Activated T-helper 9 cell treated with anti-CD3 and anti-CD28 coated beads, Interleukin-2, amount 50 U/mL, for 16 hours (primary cell): ENCODE measurements at places on chromosomes 13 and 19.

- no peak for DNase-seq
Measured at GRCh38 chr19:21655540-21656126, 111.7 kb downstream of the ZNF100 start.

DNA sequence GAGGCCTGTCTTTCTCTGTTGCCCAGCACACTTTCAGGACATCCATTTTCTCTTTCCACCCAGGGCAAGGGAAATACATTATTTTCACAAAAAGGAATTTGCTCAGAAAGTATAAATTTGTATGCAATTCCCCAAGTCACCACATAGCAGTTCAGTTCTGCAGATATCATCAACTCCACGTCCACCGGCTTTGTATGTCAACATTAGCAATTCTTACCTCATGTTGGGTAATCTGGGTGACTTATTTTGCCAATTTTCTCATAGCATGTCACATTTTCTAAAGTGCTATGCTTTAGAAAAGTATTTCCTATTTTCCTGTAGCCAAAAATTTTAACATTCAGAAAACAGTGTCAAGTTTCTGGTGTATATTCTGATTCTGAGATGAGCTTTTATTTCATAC, 501.8 kb downstream of the EFNB2 start:
- DNase-seq: no peak

GRCh38 chr19:18450021-18450930, 12.3 kb upstream of the ISYNA1 start:
- no peak for DNase-seq

DNA sequence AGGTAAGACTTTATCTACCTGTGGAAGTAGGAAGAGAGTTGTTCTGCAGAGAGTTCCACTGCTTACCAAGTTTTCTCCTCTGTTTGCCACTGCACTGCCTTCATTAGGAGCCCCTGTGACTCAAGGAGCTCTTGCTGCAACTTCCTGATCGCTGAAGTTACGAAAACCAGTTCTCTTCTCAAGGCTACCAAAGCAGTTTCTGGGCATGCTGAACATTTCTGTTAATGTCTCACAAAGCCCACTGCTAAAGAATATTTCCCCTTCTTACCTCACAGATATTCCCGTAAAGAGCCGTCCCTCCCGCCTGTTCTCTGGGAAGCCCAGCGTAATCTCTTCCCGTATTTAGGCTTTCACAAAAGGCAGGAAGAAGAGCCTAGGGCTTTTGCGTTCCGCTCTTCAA, 82.6 kb upstream of the OXGR1 start:
- no peak for DNase-seq

DNA sequence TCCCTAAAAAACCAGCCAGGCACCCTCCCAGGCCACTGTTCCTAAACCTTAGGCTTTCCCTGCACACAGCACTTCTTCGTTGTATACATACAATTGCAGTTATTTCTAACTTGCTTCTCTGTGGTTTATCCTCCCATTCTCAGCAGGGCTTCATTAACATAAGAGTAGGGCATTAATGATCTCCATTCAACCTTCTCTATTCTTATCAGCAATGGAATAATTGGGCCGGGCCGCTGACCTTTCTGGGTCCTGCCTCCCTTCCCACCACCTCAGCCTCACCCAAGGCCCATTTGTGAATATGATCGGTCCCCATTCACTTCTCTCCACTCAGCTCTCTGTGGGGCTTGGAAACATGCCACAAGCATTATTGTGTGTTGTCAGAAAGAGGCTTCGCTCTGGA, 184.2 kb downstream of the SUCLA2 start:
- DNase-seq: no peak

DNA sequence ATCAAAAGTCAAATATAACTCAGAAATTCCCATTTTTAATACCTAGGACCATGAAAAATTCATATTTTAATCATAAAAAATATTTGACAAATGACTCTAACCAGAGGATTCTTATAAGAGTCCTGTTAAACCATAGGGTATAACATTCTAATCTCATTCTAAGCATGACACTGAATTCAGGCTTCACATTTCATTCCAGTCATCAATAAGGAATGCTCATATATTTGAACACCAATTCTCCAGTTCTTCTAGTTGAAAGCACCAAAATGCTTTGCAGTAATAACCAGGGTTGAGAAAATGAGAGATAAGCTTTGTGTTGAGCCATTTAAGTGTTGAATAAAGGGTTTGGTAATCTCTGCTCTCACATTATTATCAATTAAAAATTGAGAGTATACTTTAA, 147.5 kb downstream of the VWA8 start:
- no peak for DNase-seq

- DNase-seq: no peak
Measured at GRCh38 chr13:46015366-46015765, 37.2 kb downstream of the ZC3H13 start.

- no peak for DNase-seq
Measured at GRCh38 chr19:5530701-5531100, 37.1 kb downstream of the TINCR start.

- DNase-seq: peak; percentile 36
Measured at GRCh38 chr19:17001603-17002183, 24.9 kb downstream of the CPAMD8 start.

DNA sequence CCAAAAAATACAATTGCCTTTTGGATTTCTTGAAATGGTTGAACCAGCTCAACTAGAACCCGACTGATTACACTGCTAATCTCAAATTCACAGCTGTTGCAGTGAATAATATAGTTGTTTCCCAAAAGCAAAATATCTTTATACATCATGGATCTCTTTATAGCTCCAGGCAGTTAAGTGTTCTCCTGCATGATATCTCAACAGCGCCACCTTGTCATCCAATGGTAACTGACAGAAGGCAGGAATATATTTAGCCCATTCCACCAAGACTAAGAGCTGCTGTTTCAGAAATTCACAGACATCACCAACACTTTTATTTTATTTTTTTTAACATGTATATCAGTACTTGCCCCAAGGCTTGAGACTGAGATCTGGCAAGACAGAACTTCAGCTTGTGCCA, 1141.0 kb upstream of the PRR20A start:
- DNase-seq: no peak

GRCh38 chr13:53013113-53013512, 15.5 kb upstream of the OLFM4 start:
- DNase-seq: no peak

GRCh38 chr13:30577401-30577852, 40.3 kb upstream of the USPL1 start:
- DNase-seq: peak; percentile 30

GRCh38 chr13:64410276-64411053, 2819.7 kb downstream of the PCDH9 start:
- no peak for DNase-seq

- no peak for DNase-seq
Measured at GRCh38 chr13:20997301-20998161, 63.9 kb downstream of the LATS2 start.

GRCh38 chr13:99446242-99446641, 55.0 kb upstream of the TM9SF2 start:
- no peak for DNase-seq

DNA sequence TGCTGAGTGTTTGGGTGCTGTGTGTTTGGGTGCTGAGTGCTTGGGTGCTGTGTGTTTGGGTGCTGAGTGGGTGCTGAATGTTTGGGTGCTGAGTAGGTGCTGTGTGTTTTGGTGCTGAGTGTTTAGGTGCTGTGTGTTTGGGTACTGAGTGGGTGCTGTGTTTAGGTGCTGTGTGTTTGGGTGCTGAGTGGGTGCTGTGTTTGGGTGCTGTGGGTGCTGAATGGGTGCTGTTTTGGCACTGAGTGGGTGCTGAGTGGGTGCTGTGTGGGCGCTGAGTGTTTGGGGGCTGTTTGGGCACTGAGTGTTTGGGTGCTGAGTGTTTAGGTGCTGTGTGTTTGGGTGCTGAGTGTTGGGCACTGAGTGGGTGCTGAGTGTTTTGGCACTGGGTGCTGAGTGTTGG, 48.5 kb upstream of the F7 start:
- no peak for DNase-seq

DNA sequence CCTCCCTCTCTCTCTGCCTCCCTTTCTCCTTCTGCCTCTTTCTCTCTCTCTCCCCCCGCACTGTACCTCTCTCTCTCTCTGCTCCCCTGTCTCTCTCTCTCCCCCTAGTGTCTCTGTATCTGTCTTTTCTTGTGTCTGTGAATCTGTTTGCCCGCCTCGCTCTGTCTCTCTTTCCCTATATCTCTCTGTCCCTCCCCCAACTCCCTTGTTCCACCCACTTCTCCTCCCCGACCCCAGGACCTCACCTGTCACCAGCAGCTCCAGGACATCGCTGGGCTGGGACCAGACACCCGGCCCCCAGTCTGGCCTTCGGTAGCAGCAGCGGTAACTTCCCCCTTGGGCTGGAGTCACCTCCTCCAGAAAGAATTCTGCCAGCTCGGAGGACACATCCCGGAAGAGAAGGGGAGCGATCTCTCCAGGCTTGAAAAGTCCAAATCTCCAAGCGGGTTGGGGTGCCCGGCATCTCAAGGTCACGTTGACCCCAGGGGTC, 3.9 kb downstream of the OSCAR start:
- DNase-seq: no peak

DNA sequence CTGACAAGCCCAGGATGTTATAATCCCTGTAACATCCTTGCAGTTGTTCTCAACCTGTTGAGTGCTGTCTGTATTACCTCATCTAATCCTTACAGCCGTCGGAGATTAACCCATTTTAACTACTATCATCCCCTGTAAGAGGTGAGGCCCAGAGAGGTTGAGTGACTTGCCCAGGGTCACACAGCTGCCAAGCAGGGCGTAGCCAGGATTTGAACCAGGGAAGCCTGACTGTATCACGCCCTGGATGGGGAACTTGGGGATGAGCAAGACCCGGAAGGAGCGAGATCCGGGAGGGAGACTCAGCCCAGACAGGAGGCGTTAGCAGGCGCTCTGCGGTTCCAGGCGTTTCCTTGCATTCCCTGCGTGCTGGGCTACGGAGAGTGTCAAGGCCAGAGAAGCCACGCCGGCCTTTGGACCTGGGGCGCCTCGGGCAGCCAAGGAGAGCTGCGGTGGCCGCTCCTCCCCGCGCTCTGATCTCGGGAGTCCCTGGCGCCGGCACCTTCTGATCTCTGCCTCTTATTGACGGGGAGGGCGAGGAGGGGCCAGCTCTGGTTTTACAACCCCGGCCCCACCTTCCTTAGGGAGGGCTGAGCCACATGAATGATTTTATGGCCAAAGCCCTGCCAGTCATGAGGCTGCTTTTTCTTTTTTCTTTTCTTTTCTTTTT, 6.2 kb downstream of the SULT2B1 start:
- DNase-seq: no peak

- no peak for DNase-seq
Measured at GRCh38 chr13:45046445-45046844, 57.1 kb downstream of the GPALPP1 start.

GRCh38 chr13:44620057-44620456, 43.9 kb upstream of the TSC22D1 start:
- DNase-seq: no peak

DNA sequence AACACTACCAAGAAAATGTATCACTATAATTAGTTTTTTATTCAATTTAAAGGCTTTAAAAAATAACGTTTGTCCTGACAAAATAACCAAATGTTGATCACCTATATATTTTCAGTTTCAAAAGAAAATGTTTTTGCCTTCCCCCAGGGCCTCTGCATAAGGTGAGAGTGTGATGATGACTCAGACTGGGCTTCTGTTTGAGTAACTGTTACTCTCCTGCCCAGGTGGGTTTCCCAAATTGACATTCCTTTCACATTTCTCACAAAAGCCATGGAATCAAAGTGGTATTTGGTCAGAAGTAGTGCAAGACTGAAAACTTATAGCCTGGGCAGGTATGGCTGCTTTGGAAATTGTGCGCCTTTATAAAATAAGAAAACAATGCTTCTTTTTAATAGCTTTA, 180.6 kb downstream of the COG6 start:
- no peak for DNase-seq

GRCh38 chr13:78593652-78594455, 9.5 kb downstream of the POU4F1 start:
- DNase-seq: no peak

DNA sequence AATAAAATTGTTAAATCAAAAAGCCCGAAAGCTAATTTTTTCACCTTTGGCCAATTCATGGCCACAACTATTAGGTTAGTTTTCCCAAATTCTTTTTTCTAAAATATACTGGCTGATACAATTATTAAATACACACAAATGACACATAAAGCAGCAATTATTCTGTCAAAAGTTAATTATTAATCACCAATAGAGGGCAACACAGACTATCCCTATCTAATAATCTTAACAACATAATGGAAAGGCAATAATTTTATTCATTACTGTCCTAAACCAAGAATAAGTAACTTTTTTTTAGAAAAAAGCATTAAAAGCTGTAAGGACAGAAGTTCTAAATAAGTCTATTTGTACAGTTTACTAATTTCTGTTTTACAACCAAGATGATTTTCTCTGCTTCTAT, 51.7 kb downstream of the KATNAL1 start:
- DNase-seq: no peak

DNA sequence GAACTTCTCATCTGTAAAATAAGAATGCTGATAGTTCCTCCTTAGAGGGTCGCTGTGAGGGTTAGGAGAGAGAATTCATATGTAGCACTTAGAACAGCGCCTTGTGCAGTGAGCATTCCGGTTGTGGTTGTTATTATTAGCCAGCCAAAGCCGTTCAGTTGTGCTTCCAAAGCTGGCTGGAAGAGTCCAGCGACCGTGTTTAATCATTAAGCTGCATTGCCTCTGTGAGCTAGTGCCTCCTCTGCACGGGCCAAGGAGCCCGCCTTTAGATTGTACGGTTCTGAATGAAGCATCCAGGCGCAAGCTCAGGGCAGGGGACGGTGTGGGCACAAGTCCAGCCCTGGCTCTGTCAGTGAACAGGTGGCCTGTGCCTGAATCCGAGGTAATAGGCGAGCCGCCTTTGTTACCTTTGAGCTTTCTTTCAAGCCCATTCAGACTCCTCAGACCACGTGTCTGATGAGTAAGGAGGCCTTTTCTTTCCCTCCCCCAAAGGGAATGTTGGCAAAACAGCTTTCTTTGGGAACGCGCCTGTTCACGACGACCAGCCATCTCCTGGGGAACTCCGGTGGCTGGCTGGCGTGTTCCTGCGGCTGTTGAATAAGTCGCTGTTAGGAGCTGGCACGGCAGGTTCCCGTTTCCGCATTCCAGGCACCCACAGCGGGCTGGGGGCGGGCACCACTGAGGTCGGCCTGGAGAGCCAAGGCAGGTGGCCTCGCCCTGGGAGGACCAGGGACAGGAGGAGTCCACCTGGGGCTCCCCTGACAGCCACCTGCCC, 25.1 kb downstream of the SIPA1L3 start:
- no peak for DNase-seq

- no peak for DNase-seq
Measured at GRCh38 chr13:60152114-60152513, 11.6 kb downstream of the DIAPH3 start.

- no peak for DNase-seq
Measured at GRCh38 chr19:31296741-31297390, 52.4 kb downstream of the TSHZ3 start.

GRCh38 chr13:77985866-77986636, 67.4 kb upstream of the EDNRB start:
- no peak for DNase-seq

GRCh38 chr19:19740755-19741154, 7.8 kb upstream of the ZNF14 start:
- no peak for DNase-seq
